ENCODE measurements at places on chromosomes 5 and 9. TPM values are rescaled to one million over a fixed set of nuclear protein-coding genes. Genes with fewer than 3 reads are reported as not detected.

- DNase-seq = no peak
Measured at GRCh38 chr9:35537913-35538312, 48.0 kb downstream of the RUSC2 start.

- no peak for DNase-seq
Measured at GRCh38 chr5:177270653-177271052, 32.9 kb downstream of the RAB24 start.

The FIBCD1 gene
- not detected for total RNA-seq

GRCh38 chr9:95138474-95138873 is 179.0 kb downstream of the FANCC start:
- no peak for DNase-seq

DNA sequence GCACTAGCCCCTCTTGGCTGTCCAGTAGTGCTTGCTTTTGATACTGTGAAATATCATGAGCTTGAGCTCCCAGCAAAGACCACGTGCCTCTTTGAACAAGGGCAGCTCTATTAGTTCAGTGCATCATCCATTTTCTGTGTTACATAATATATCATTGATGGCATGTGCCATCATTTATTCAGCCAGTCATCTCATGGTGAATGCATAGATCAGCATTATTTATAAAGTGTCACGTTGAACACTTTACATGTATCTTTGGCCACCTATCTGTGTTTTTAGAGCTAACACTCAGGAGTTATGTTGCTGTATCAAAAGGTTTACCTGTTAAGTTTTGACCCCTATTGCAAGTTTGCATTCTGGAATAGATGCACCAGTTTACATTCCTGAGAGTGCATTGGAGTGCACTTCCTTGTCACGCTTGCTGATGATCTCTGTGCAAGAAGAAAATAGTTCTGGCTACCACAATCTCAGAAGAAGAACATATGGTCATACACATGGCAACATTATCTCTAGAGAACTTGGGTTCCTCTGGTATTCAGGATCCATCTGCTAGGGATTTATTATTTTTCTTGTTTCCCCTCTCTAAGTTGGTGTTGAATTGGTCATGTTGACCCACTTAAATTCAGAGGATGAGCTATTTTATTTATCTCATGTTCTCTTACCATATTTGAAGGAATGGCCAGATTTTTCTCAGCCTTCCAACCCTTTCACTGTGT is 120.9 kb downstream of the SH3GL2 start:
- DNase-seq = no peak

DNA sequence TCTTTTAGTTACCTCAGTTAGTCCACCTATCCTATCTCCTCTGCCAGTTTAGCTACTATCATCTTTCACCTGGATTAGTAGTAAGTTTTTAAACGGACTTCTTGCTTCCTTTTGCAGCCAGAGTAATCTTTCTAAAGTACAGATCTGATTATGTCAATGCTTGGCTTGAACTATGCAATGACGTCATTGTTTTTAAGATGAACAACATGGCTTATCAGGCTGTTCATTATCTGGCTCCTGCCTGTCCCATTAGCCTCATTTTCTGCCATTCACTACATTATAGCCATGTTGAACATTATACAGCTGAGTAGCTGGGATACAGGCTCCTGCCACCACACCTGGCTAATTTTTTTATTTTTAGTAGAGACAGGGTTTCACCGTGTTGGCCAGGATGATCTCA is 98.7 kb downstream of the RANBP17 start:
- no peak for DNase-seq

DNA sequence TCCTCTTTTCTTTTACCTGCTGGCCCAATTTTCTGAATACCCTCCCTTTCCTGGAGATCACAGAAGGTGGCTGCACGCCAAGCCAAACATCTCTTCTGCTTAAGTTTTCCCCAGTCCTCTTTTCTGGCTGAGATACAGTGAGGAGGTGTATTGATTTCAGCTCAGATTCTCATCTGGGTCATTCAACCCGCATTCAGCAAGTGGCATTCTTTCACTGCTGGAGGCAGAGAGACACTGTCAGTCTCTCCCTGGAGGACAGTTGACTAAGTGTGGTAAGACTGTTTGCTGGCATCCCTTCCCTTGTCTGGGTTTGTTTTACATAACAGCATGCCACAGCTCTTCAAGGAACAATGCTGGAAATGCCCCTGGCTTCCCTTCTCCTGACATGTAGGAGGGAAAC is 60.5 kb downstream of the GABRG2 start:
- DNase-seq = no peak
